ENCODE measurements at places on chromosomes 1 and 21. TPM values are rescaled to one million over a fixed set of nuclear protein-coding genes. Genes with fewer than 3 reads are reported as not detected.

DNA sequence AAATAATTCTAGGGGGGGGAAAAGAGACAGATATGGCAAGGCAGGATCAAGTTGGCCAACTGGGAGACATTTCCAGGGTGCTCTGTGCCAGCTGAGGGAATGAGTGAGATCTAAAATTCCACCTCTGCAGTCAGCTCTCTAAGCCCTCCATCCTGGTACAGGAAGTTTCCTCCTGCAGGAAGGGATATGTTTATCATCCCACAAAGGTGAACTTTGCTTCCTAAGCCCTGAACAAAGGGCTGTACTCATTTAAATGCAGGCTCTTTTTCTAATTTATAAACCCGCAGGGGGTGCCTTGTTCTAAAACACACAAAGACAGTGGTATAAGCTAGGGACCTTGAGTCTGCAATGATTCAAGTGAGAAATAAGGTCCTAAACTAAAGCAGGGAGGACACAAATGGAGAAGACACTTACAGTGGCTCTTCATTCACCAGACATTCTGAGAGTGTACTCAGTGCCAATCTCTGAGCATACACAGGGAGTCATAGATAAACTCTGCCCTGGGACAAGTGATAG, 3.6 kb upstream of the TNFSF4 start:
- no peaks in the 10 kb centered on the region for H3K27me3 ChIP-seq
- H3K4me1 ChIP-seq: peaks cover 29% of the 10 kb centered on the region
- no peak for DNase-seq
- H3K4me3 ChIP-seq: no peak overlapping the region
- H3K36me3 ChIP-seq: no peaks in the 10 kb centered on the region

GRCh38 chr1:228270032-228270431, 62.2 kb downstream of the OBSCN start:
- no peak for DNase-seq
- H3K4me3 ChIP-seq: no peak overlapping the region
- peaks cover 19% of the 10 kb centered on the region for H3K36me3 ChIP-seq

DNA sequence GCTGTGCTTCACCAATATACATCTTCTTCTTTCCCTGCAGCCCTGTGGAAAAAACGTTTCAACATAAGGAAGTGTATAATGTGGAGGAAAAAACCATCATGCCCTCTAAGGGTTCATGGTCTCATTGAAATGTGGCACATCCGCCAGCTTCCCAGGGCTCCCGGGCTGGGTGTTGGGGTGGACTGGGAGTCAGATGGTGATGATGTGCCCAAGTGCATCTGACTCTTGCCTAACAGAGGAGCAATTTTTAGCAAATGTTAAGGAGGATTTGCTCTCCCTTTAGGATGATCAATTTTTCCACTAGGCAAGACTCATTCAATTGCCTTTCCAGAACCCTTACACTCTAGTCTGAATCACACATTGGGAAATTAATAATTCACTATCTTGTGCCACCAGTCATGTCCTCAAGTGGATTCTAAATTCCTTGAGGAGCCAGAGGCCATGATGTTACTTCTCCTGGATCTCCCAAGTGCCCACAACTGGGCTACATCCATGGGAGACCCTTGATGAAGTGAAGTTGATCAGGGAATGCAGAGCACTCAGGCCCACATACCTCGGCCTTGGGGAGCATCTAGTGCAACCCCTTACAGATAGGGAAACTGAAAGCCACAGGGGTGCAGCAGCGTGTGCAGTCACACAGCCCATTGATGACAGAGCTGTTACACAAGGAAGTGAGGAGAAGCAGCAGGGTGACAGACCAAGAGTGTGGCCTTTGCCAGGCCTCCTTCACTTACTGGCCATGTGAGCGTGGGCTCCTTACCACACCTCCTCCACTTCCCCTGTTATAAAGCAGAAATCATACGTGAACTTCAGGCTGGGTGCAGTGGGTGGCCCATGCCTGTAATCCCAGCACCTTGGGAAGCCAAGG, 100.0 kb upstream of the SLC44A3 start:
- H3K27me3 ChIP-seq: peaks cover 17% of the 10 kb centered on the region
- no peak overlapping the region for H3K4me3 ChIP-seq
- H3K36me3 ChIP-seq: no peaks in the 10 kb centered on the region
- no peak overlapping the region for H3K27ac ChIP-seq

The CLCNKB gene
- total RNA-seq: not detected

GRCh38 chr1:22637907-22638445, 1.5 kb downstream of the C1QA start:
- H3K27me3 ChIP-seq: peaks cover 28% of the 10 kb centered on the region
- H3K36me3 ChIP-seq: no peaks in the 10 kb centered on the region
- no peak overlapping the region for H3K27ac ChIP-seq
- no peaks in the 10 kb centered on the region for H3K4me1 ChIP-seq
- no peak for DNase-seq
- no peak overlapping the region for H3K4me3 ChIP-seq

The KIF2C gene
- total RNA-seq: 0.41 TPM

The LDLRAP1 gene
- 361 TPM for total RNA-seq

- peaks cover 5% of the 10 kb centered on the region for H3K27me3 ChIP-seq
- no peak overlapping the region for H3K4me3 ChIP-seq
- no peak for DNase-seq
- no peaks in the 10 kb centered on the region for H3K36me3 ChIP-seq
- H3K27ac ChIP-seq: no peak overlapping the region
These were observed 129.2 kb downstream of the NUF2 start for GRCh38 chr1:163450986-163451385.

- H3K4me1 ChIP-seq: no peaks in the 10 kb centered on the region
- no peak overlapping the region for H3K27ac ChIP-seq
- peaks cover 20% of the 10 kb centered on the region for H3K27me3 ChIP-seq
- no peak for DNase-seq
- no peak overlapping the region for H3K4me3 ChIP-seq
These were observed 170.0 kb downstream of the GRIK3 start for GRCh38 chr1:36864182-36864822.

DNA sequence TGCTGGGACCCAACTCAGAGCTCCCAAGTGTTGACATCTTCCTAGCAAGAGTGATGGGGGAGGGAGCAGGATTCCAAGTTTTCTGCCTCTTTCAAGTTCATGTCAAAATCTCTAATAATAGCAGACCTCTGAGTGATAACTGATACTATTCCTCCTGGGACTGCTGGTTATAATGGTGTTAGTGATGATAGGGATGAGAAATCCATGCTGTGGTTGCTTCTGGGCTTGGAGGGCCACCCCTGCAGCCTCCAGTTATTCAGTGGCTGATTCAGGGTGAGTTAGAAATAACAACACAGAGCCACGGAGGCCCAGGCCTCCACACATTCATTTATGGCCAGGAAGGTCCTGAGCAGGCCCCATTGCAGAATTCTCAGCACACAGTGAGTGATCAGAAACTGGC, 40.6 kb upstream of the ARTN start:
- H3K4me3 ChIP-seq: no peak overlapping the region
- DNase-seq: no peak

GRCh38 chr1:61142726-61143500, 60.6 kb downstream of the NFIA start:
- H3K27me3 ChIP-seq: no peaks in the 10 kb centered on the region
- H3K36me3 ChIP-seq: no peaks in the 10 kb centered on the region
- H3K4me1 ChIP-seq: no peaks in the 10 kb centered on the region
- no peak overlapping the region for H3K4me3 ChIP-seq

- DNase-seq: no peak
- H3K27me3 ChIP-seq: no peaks in the 10 kb centered on the region
- peaks cover 52% of the 10 kb centered on the region for H3K4me1 ChIP-seq
- peak overlapping the region; percentile 92 for H3K4me3 ChIP-seq
- H3K27ac ChIP-seq: peak overlapping the region; percentile 96
- H3K36me3 ChIP-seq: peaks cover 30% of the 10 kb centered on the region
These were observed 1.2 kb downstream of the ELK4 start for GRCh38 chr1:205630651-205631009.

- no peaks in the 10 kb centered on the region for H3K27me3 ChIP-seq
- no peak for DNase-seq
- no peak overlapping the region for H3K4me3 ChIP-seq
- peaks cover 32% of the 10 kb centered on the region for H3K36me3 ChIP-seq
- peak overlapping the region; percentile 11 for H3K27ac ChIP-seq
- peaks cover 4% of the 10 kb centered on the region for H3K4me1 ChIP-seq
These were observed 4.5 kb upstream of the NHLH1 start for GRCh38 chr1:160362168-160362957.

DNA sequence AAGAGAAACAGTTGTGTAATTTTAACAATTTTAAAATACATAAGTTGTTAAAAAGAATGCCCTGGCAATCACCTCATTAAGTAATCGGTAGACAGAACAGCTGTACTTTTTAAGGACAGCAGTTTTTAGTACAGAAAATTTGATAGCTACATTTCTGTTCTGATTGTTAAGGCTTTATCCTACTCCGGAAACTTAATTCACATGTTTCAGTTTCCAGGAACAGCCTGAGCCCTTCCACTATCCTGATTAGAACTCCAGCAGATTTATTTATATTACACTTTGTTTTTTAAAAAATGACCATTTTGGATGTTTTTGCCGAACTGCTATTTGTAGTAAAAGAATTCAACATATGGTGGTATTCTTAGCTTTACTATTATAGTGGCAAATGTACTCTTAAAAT, 8.7 kb downstream of the PRRC2C start:
- peaks cover 55% of the 10 kb centered on the region for H3K36me3 ChIP-seq
- H3K4me3 ChIP-seq: peak overlapping the region; percentile 19
- H3K27ac ChIP-seq: no peak overlapping the region
- H3K27me3 ChIP-seq: no peaks in the 10 kb centered on the region
- DNase-seq: no peak
- H3K4me1 ChIP-seq: peaks cover 37% of the 10 kb centered on the region

The PADI2 gene
- not detected for total RNA-seq

- H3K4me1 ChIP-seq: peaks cover 18% of the 10 kb centered on the region
- peaks cover 35% of the 10 kb centered on the region for H3K36me3 ChIP-seq
- no peaks in the 10 kb centered on the region for H3K27me3 ChIP-seq
- H3K4me3 ChIP-seq: no peak overlapping the region
These were observed 39.5 kb downstream of the ATF6 start for GRCh38 chr1:161805399-161806197.

The ZNF687 gene
- 34.6 TPM for total RNA-seq

The GUCA2B gene
- not detected for total RNA-seq

The RNU1-3 gene
- 3,449 TPM for total RNA-seq

The RHD gene
- not detected for total RNA-seq

GRCh38 chr1:161978011-161978790, 45.5 kb downstream of the OLFML2B start:
- peak overlapping the region; percentile 62 for H3K27ac ChIP-seq
- H3K4me3 ChIP-seq: no peak overlapping the region
- peaks cover 3% of the 10 kb centered on the region for H3K4me1 ChIP-seq
- DNase-seq: no peak
- no peaks in the 10 kb centered on the region for H3K27me3 ChIP-seq
- no peaks in the 10 kb centered on the region for H3K36me3 ChIP-seq

GRCh38 chr1:94801919-94802546, 18.1 kb upstream of the SLC44A3 start:
- no peak overlapping the region for H3K4me3 ChIP-seq
- no peak overlapping the region for H3K27ac ChIP-seq
- H3K36me3 ChIP-seq: no peaks in the 10 kb centered on the region
- peaks cover 3% of the 10 kb centered on the region for H3K4me1 ChIP-seq
- H3K27me3 ChIP-seq: peaks cover 10% of the 10 kb centered on the region

- no peak overlapping the region for H3K4me3 ChIP-seq
- no peaks in the 10 kb centered on the region for H3K36me3 ChIP-seq
- DNase-seq: no peak
- H3K27me3 ChIP-seq: no peaks in the 10 kb centered on the region
- H3K27ac ChIP-seq: no peak overlapping the region
These were observed 15.2 kb downstream of the KIF1B start for GRCh38 chr1:10225573-10225972.

DNA sequence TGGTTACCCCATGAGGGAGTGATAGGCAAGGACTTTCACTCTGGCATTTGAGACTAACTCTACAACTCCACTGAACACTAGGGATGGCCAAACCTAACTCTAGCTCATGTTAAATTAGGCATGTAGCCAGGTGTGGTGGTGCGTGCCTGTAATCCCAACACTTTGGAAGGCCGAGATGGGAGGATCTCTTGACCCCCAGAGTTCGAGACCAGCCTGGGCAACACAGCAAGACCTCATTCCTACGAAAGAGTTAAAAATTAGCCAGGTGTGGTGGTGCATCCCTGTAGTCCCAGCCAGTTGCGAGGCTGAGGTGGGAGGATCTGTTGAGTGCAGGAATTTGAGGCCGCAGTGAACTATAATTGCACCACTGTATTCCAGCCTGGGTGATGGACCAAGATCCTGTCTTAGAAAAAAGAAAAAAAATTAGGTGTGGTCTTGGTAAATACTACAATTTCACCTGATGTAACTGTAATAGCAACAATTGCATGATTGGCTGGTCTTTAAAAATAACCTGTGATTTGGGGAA, 81.2 kb upstream of the ARHGAP29 start:
- H3K27me3 ChIP-seq: peaks cover 8% of the 10 kb centered on the region
- no peak overlapping the region for H3K4me3 ChIP-seq
- no peaks in the 10 kb centered on the region for H3K4me1 ChIP-seq
- H3K36me3 ChIP-seq: no peaks in the 10 kb centered on the region
- no peak for DNase-seq

- H3K36me3 ChIP-seq: no peaks in the 10 kb centered on the region
- no peak overlapping the region for H3K27ac ChIP-seq
- no peaks in the 10 kb centered on the region for H3K4me1 ChIP-seq
These were observed 148.7 kb downstream of the MAST2 start for GRCh38 chr1:45952072-45952471.

DNA sequence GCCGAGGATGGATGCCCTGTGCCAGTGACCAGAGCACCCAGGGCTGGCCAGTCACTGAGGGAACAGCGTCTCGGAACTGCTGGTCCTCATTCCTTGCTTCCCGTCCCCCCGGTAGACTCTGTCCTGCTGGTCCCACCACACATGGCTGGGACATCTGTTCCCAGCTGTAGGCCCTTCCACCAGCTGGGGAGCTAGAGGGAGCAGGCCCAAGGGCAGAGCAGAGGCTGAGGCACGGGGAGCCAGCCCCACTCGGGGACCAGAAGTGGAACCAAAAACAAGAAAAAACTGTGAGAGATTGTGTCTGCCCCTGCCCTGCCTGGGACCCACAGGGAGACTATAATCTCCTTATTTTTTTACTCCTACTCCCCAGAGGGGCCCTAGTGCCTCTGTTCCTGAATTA, 23.8 kb downstream of the ATP8B2 start:
- peaks cover 9% of the 10 kb centered on the region for H3K36me3 ChIP-seq
- DNase-seq: no peak
- H3K4me3 ChIP-seq: peak overlapping the region; percentile 68
- peak overlapping the region; percentile 81 for H3K27ac ChIP-seq

The ATAD3C gene
- 0.49 TPM for total RNA-seq

The TINAGL1 gene
- total RNA-seq: not detected

- no peak overlapping the region for H3K27ac ChIP-seq
- H3K4me3 ChIP-seq: no peak overlapping the region
- no peak for DNase-seq
- no peaks in the 10 kb centered on the region for H3K36me3 ChIP-seq
- no peaks in the 10 kb centered on the region for H3K27me3 ChIP-seq
- H3K4me1 ChIP-seq: no peaks in the 10 kb centered on the region
These were observed 302.8 kb upstream of the ADAMTS5 start for GRCh38 chr21:27269644-27270043.

The TFF2 gene
- not detected for total RNA-seq

The DNM3 gene
- 1.6 TPM for total RNA-seq

DNA sequence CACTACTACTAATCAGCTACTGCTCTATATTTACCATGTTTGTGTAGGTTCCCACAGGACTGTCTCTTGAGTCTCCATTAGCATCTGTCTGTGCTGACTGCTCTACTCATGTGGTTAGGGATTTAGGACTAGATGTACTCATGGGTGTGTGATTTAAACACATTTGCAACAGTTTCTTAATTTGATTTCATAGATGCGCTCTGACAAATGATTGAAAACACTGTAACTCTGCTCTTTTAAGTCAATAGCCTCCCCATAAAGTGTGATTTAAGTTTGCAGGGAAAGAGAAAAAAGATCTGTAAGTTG, 809.3 kb downstream of the NCAM2 start:
- H3K27ac ChIP-seq: no peak overlapping the region
- no peaks in the 10 kb centered on the region for H3K27me3 ChIP-seq
- no peak overlapping the region for H3K4me3 ChIP-seq
- H3K36me3 ChIP-seq: no peaks in the 10 kb centered on the region
- no peak for DNase-seq

Data from naive thymus-derived CD8-positive, alpha-beta T cell (primary cell).